Fibroblast of gingiva (primary cell): ENCODE measurements at places on chromosomes 1 and 21.

DNA sequence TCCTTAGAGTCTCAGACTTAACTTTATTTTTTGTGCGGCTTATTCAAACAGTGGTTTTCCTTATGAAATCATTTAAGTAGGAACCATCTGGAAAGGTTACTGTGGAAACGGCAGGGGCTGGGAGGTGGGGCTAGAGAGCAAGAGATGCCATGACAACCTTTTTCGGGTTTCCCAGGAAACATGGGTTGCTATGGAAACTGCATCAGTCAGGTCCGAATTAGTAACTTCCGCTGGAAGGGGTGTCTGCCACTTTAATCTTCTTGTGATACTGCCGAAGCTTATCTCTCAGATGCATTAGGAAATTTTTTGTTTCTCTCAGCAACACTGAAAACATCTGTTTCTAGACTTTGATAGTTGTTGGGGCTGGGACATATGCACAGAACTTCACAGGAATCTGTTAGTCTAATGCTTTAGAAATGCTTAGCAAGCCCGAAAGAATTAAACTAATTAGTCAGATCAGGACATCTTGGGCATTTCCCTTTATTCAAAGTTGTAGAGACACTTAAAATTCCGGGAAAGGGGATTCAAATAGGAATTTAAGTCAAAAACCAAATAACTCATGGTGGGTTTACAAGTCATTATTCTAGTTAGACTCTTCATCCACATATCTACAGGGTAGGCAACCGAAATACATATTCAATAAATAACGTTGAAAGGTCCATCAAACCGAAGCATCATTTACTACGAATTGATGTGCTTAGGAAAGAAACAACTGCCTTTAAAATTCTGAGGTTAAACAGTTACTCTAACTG lies 2.6 kb downstream of the KCNA3 start:
- DNase-seq = peak; percentile 2

DNA sequence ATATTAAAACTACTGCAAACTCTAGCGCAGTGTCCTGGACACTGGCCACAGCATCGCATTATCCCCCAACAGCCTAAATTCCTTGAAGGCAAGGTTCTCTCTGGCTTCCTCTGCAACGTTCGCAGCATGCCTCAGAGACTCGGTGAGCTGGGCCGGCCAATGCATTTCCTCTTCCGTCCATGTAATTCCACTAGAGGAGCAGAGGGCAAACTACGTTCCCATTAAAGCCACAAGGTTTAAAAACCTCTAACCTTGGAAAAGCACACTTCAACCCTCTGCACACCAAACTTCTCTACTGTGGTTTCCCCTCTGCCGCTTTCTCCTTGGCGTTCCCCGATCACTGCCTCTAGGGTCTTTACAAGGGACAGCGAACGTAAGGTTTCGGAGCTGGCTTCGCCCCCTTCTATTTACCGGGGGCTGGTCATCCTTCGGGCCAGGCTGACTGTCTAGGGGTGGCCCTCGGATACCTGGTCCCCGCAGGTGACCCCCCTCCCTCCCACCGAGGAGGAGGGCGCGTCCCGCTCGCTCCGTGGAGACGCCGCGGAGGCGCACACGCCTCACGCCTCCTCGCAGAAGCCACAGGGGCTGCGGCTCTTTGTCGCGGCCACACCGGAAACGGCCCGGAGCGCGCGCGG lies 456 bp upstream of the SMYD2 start:
- DNase-seq = no peak

DNA sequence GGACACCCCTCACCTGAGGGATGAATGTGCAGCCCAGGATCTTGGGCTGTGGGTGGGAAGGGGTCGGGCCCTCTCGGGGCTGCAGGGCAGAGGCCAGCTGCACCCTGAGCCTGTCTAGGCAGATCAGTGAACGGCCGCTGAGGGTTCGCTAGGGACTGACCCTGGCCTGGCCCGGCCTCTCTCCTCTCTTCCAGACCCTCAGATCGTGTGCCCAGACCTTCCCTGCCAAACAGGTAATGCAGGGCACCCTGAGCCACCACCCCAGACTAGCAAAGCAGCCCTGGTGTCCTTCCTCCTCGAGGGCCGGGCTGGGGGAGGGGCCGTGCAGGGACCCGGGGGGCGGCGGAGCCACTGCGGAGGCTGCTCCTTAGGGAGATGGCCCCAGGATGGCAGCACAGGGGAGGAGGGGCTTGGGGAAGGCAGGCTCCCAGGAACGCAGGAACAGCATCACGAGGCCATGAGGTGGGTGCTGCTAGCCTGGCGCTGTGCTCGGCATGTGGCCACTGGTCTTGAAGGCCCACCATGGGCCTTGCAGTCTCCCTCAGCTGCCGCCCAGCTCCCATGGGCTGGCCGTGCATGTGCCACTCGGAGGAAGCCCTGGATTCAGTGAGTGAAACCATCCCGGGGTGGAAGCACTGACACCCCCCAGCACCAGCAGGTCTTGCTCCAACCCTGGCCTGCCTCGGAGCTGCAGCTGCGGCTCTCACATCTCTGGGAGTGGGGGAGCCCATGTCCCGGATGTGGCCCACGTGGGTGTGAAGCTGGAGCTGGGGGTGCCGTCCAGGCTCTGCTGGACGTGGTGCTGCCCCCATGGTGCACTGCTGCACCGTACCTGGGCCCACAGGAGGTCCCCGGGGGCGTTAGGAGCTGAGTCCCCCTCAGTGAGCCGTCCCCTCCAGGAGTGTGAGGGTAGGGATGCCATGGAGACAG lies 28.7 kb downstream of the COL6A2 start:
- DNase-seq = no peak

DNA sequence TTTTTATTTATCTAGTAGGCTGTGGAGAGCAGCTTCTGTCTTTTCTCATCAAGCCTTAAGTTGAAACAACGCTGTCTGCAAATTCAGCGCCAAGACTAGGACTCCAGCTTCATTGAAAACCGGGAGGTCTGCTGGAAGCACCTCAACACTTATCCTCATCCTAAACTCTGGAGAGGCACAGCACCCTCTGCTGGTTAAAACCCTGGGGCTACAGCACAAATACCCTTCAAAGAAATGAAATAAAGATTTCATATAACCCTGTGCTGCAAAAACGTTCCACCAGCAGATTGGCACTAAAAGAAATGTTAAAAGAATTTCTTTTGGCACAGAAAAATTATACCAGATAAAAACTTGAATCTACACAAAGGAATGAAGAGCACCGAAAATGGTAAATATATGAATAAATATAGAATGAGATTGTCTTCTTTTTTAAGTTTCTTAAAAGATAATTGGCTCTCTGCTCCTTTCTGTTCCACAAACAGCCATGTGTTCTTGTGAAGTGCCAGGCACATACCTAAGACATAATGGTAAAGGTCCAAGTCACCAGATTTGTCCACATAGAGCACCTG lies 227.7 kb upstream of the SAMSN1 start:
- no peak for DNase-seq

DNA sequence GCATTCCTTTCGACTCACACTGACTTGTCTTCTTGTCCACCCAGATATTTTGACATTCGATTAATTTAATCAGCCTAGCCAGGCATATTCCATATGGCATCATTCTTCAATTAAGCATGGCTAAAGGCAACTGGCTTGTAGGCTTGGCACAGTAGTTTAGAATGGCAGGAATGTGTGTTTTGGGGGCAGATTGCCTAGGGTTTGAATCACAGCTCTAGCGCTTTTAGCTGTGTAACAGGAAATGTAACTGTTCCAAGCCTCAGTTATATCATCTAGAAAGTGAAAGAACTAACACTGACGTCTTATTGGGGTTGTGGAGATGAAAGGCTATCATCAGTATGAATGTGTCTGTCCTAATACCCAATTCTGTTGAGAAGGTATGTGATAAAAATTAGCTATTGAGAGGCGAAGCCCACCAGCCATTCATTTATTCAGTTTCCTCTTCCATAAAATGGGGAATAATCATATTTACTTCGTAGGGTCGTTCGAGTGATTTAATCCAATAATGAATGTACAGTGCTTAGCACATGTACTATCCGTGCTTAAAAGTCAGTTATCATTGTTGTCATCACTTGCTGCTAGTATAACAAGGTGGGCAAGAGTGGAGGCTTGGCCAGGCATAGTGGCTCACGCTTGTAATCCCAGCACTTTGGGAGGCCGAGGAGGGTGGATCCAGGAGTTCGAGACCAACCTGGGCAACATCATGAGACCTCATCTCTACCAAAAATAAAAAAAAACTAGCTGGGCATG lies 41.6 kb upstream of the GRHL3 start:
- DNase-seq = peak; percentile 87

- DNase-seq = no peak
Observed at GRCh38 chr1:88216441-88216840, 467.6 kb upstream of the PKN2 start.
